ENCODE measurements at places on chromosomes 1 and 21.

GRCh38 chr1:217484871-217485270 lies 146.0 kb downstream of the GPATCH2 start:
- no peak for DNase-seq

- no peak for DNase-seq
Observed at GRCh38 chr1:16143566-16144324, 12.1 kb downstream of the EPHA2 start.

GRCh38 chr1:30450818-30451233 lies 272.6 kb downstream of the MATN1 start:
- peak; percentile 90 for DNase-seq

DNA sequence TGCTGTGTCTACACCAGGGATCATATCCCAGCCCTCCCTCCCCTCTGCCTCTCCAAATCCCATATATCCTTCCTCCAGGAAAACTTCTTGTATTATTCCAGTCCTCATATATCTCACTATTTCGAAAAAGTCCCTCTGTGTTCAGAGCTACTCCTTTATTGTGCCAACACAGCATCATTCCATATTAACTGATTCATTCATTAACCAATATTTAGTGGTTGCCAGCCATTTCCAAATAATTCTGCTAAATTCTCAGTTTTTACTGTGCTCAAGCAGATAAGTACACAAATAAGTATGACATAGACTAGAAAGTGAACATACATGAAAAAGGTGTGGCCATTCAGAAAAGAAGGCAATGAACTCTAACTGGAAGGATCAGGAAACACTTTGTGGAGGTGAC lies 241.6 kb upstream of the DUSP10 start:
- no peak for DNase-seq

- no peak for DNase-seq
Observed at GRCh38 chr1:192566657-192567056, 8.9 kb upstream of the RGS1 start.

DNA sequence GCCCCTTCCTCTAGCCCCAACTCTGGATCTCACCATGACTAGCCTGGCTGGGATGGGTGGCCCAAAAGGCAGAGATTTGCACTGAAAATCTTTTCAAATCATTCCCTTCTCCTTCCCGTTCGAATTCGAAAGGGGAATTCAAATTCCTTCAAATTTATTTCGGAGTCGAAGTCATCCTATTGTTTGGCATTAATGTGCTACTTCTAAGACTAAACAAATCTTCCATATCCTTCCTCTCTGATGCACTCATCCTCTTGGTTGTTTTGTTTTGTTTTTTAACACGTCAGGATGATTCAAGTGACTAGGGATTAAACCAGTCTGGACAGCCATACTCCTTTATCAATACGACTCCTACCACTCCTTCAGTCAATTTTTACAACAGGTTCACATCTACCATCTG lies 95.5 kb upstream of the SGIP1 start:
- DNase-seq: no peak

GRCh38 chr1:24776821-24777220 lies 31.6 kb downstream of the CLIC4 start:
- no peak for DNase-seq

GRCh38 chr1:6331543-6332273 lies 61.9 kb downstream of the ACOT7 start:
- DNase-seq: no peak

- DNase-seq: no peak
Observed at GRCh38 chr1:25103164-25103795, 129.0 kb downstream of the SYF2 start.

DNA sequence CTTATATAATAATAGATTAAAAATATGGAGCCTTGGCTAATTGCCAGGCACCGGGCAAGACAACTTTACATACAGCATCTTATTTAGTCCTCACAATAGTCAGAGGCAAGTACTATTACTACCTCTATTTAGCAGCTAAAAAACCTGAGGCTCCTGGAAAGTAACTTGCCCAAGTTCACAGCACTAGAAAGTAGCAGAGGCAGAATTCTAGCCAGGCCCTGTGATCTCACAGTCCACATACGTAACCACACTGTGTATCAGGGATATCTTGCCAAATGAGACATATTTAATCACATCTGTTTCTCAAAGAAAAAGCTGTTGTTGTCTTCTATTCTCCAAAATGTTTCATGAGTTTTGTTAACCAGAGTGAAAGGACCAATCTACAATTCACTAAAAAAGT lies 378.5 kb downstream of the PLPP3 start:
- no peak for DNase-seq

- no peak for DNase-seq
Observed at GRCh38 chr1:114467491-114467890, 43.5 kb downstream of the TRIM33 start.

DNA sequence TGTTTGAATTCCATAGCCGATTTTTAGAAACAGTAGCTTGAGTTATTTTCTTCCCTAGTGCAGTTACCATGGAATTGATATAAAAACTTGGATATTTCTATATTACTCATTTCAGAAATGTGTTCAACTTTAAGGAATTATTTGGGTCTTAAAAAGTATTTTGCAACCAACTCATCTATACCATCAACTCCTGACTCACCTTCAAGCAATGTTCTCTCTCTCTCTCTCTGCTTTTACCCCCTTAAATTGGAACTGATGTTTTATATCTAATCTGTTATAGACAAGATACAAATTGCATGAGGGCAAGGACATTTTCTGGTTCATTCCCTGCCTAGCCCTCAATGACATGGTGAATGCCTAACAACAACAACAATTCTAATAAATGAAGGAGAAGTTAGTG lies 214.7 kb upstream of the NRIP1 start:
- no peak for DNase-seq

GRCh38 chr1:33348194-33348593 lies 27.3 kb upstream of the A3GALT2 start:
- DNase-seq: no peak

DNA sequence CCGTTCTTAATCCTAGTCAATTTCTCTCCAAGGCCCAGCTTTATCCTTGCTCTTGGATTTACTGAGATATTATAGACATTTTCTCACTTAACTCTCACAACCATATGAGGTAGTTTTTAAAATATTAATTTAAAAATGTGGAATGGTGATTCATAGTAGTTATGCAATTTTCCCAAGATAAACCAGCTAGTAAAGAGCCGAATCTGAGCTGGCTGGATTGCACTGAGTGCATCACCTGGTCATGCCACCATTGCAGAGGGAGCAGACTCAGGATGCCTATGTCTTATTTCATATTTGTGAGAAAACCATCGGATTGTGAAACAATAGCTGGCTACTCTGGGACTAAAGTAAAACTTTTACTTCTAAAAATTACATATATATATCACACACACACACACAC lies 494.0 kb downstream of the KCNT2 start:
- no peak for DNase-seq

DNA sequence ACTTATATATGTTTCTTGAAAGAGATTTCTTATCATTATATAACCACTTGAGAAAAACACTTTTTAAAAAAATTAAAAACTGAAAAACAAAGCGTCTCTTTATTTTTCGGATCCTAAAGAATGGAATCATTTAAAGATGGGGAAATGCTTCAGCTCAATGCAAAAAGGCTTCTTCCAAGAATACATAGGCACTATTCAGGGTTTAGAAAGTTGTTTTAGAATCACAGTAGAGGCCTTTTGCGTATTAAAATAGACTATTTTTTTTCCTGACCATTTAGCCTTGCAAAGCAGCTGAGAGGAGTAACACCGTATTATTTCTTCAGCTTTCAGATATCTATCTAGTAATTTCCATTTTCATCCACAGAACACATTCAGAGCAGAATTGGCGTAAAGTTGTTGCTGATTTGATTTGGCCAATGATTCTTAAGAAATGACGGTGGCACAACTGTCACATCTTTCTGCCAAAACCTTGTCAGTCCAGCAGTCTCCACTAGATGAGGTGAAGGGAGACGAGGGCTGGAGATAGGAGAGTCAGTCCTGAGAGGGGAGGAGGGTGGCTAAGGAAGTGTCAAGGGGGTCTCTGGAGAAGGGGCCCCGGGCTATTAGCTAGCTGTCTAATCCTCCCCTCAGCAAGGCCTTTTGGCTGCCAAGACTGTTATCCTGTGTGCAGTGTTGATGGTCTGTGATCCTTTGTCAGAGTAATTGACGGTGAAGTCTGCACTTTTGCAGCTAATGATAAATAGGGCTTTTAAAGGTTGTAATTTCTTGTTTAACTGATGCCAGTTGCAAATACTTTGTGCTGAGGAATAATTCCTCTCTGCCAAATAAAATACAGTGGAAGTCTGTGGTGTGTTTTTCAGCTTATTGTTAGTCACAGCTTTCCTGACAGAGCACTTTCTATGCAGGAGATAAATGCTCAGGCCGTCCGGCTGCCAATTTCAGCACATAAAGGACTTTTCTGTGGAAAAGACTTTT lies 34.7 kb downstream of the PRRX1 start:
- no peak for DNase-seq

Measured in vagina (tissue), 2 donors.